ENCODE measurements at places on chromosomes 11 and 22.

- no peak for DNase-seq
These were observed 2.6 kb downstream of the ALG12 start for GRCh38 chr22:49915610-49916009.

GRCh38 chr11:96817482-96818399, 427.9 kb downstream of the JRKL start:
- no peak for DNase-seq

DNA sequence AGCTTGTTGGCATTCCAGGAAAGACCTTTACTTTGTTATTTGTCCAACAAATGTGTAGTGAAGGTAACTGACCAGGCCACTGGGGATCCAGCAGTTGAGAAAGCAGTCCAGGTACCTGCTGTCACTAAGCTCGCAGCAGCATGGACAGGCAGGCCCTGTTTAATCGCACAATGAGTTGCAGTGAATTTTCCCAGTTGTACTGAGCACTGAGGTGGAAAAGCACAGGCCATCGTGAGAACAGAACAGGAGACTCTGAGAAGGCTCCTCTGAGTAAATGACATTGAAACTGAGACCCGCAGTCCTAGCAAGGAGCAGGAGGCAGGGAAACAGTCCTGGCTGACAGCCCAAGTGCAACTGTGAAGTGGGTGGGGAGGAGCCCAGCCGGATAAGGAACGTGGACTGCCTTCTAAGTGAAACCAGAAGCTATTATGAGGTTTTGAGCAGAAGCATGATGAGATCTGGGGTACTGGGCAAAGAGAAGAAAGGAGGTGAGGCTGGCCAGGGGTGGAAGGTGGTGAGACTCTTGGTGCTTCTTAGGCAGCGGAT, 39.8 kb upstream of the CDON start:
- no peak for DNase-seq

GRCh38 chr11:116357784-116358544, 414.8 kb downstream of the BUD13 start:
- DNase-seq = no peak

DNA sequence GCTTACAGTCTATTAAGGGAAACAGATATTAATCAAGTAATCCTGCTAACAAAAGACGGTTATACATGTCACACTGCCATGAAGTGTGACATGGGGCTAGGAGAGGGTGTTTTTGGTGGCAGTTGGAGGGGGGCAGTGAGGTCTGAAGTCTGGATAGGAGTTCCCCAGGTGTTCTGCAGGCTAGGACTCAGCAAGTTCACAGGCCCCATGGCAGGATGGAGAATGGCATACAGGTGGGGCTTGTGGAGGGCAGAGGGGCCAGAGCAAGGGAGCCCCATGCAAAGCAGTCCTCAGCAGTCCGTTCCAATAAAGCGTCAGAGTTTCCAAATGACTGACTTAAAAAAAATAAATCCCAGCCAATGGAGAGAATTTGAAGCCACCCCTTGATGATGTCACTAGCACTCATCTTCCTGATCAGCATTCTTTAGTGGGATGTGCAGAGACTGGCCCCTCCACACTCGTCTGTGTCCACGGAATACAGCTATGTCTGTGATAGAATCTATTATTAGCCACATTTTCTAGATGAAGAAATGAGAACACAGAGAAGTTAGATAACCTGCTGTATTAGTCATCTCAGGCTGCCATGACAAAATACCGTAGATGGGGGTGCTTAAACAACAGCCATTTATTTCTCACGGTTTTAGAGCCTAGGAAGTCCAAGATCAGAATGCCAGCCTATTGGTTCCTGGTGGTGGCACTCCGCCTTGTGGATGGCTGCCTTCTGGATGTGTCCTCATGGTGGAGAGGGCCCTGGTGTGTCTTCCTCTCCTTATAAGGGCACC, 32.6 kb downstream of the PRDM11 start:
- DNase-seq = no peak

- peak; percentile 61 for DNase-seq
These were observed 104.6 kb upstream of the SORL1-AS1 start for GRCh38 chr11:121557348-121557747.

GRCh38 chr11:6544921-6545850, 48.1 kb downstream of the DNHD1 start:
- no peak for DNase-seq

GRCh38 chr11:65491163-65491465, 7.7 kb upstream of the MALAT1 start:
- no peak for DNase-seq

GRCh38 chr11:3109434-3109833, 52.2 kb upstream of the CARS1 start:
- DNase-seq = no peak

Measured in kidney epithelial cell (primary cell).